ENCODE measurements at places on chromosomes 16 and 17. TPM values are rescaled to one million over a fixed set of nuclear protein-coding genes. Genes with fewer than 3 reads are reported as not detected.

UTS2R gene
- not detected for total RNA-seq

SLC5A2 gene
- total RNA-seq = not detected

SBK1 gene
- total RNA-seq = not detected

C1QTNF8 gene
- not detected for total RNA-seq

MT1H gene
- not detected for total RNA-seq

All from fibroblast of the aortic adventitia (primary cell).